ENCODE measurements at places on chromosomes 11 and 22. TPM values are rescaled to one million over a fixed set of nuclear protein-coding genes. Genes with fewer than 3 reads are reported as not detected.
A peak's percentile ranks its signal among the peaks of the same experiment; 100 is the strongest.

DNA sequence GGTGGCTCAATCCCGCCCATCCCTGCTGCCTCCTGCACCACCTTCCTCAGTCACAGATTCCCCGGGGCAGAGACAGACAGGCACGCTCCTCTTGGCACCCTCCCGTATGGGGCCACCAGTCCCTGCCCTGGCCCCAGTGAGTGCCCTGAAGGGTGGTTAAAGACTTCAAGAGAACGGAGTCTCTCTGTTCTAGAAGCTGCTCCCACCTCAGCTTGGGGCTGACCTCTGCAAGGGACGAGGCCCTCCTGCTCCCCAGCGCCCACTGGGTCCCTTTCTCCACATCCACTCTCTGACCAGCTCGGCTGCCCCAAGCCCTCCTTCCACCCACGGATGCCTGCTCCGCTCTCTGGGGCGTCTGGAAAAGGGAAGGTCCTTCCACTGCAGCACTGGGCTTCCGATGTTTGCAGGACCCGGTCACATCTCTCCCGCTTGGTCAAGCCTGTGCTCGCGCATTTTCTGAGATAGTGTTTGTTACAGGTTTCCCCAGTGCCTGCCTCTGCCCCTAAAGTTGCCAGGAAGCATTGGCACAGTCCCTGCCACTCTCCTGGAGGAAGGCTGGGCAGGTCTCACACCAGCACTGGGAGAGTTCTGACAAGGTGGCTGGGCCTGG is 1487.9 kb downstream of the TBC1D22A start:
- no peaks in the 10 kb centered on the region for H3K4me1 ChIP-seq
- no peak overlapping the region for H3K27ac ChIP-seq
- H3K27me3 ChIP-seq: no peaks in the 10 kb centered on the region
- DNase-seq: no peak
- no peaks in the 10 kb centered on the region for H3K36me3 ChIP-seq

GRCh38 chr11:81211050-81211449 is 1522.6 kb downstream of the FAM181B start:
- no peaks in the 10 kb centered on the region for H3K27me3 ChIP-seq
- H3K4me1 ChIP-seq: no peaks in the 10 kb centered on the region
- H3K4me3 ChIP-seq: no peak overlapping the region
- no peak for DNase-seq

DNA sequence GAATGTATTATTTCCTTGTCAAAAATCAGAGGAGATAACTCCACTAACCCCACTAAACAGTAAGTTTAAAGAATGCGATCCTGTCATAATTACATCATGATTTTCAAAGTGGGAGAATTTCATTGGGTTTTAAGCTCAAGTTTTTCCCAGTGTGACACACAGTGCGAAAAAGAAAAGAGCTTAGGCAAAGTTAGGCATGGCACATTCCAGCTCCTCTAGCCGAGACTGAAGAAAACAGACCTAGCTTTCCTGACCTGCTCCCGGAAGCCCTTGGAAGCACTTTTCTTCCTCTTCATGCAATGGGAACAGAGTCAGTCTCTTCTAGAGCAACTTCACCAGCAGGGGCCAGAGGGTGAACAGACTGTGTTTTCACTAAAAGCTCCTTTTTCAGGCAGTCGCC is 76.6 kb upstream of the AKIP1 start:
- no peak overlapping the region for H3K27ac ChIP-seq
- no peaks in the 10 kb centered on the region for H3K4me1 ChIP-seq
- no peaks in the 10 kb centered on the region for H3K27me3 ChIP-seq

DNA sequence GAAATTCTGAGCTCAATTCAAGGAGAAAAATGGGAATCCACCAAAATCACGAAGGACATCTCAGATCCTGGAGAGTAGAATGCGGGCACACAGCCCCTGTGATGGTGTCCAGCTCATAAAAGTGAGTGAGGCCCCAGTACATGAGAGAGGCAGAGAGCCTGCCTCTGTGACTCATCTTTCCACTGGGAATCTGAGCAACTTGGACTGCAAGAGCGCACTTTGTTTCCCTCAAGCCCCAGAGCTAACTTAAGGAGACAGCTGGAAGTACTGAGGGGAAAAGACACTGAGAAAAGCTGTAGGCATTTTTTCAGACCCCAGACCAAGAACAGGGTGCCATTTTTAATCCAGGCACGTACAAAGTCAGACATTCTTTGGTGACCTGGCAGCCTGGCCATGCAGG is 273.7 kb downstream of the C11orf87 start:
- no peaks in the 10 kb centered on the region for H3K4me1 ChIP-seq
- no peak for DNase-seq
- H3K27me3 ChIP-seq: no peaks in the 10 kb centered on the region
- no peak overlapping the region for H3K27ac ChIP-seq

DNA sequence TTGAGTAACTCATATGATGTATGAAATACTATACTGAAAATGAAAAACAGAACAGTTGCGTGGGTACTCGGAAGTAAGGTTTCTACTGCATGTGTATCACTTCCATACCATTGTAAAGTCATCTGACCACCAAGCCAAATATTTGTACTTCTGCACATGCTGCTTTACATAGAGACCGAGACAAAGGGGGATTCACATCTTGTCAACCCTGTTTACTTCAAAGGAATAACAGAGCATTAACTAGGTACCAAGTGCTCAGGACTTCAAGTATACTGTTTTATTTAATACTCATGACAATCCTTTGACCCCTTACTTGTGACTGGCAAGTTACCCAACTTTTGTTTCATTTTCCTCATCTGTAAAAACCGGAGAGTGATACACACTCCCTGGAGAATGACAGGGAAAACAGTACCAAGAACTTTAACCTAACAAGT is 9.9 kb downstream of the MAPK1 start:
- no peaks in the 10 kb centered on the region for H3K4me1 ChIP-seq
- H3K27me3 ChIP-seq: no peaks in the 10 kb centered on the region
- no peaks in the 10 kb centered on the region for H3K36me3 ChIP-seq
- no peak for DNase-seq
- no peak overlapping the region for H3K27ac ChIP-seq

DNA sequence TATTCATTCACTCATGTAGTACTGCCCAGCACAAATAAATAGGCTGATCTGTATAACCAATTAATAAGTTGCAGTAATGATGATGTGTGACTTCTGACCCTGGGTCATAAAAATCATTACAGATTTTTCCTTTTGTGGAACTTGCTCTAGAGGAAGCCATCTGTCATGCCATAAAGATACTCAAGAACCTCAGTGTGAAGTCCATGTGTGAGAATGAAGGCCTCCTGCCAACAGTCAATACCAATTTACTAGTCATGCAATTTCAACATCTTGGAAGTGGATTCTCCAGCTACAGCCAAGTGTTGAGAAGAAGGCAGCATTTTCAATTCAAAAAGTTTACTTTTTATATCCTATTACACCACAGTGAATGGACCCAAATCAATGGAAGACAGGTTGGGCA is 435.6 kb upstream of the LRRC4C start:
- no peak overlapping the region for H3K27ac ChIP-seq
- no peak overlapping the region for H3K4me3 ChIP-seq
- H3K4me1 ChIP-seq: no peaks in the 10 kb centered on the region

GRCh38 chr11:124197999-124198398 is 14.9 kb downstream of the OR10D3 start:
- H3K4me1 ChIP-seq: no peaks in the 10 kb centered on the region
- H3K4me3 ChIP-seq: no peak overlapping the region
- DNase-seq: no peak
- H3K27ac ChIP-seq: no peak overlapping the region

GRCh38 chr22:45253039-45253641 is 12.4 kb upstream of the KIAA0930 start:
- H3K27ac ChIP-seq: no peak overlapping the region
- H3K36me3 ChIP-seq: no peaks in the 10 kb centered on the region
- no peak overlapping the region for H3K4me3 ChIP-seq
- no peaks in the 10 kb centered on the region for H3K27me3 ChIP-seq

DNA sequence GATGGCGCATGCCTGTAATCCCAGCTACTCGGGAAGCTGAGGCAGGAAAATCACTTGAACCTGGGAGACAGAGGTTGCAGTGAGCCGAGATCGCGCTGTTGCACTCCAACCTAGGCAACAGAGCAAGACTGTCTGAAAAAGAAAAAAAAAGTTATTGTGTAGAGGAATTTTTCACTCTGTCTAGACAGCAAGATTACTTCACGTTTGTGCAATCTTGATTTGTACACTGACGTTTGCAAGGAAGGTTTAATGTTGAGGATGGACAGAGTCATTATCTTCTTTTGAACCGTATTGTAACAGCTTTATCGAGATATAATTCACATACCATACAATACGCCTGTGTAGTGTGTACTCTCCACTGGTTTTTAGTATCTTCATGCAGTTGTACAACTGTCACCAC is 3.7 kb downstream of the CTTN start:
- H3K36me3 ChIP-seq: peaks cover 19% of the 10 kb centered on the region
- no peak overlapping the region for H3K4me3 ChIP-seq
- no peaks in the 10 kb centered on the region for H3K4me1 ChIP-seq
- DNase-seq: no peak
- H3K27me3 ChIP-seq: no peaks in the 10 kb centered on the region

- H3K27me3 ChIP-seq: no peaks in the 10 kb centered on the region
- DNase-seq: no peak
- H3K27ac ChIP-seq: no peak overlapping the region
- H3K4me3 ChIP-seq: no peak overlapping the region
- H3K36me3 ChIP-seq: no peaks in the 10 kb centered on the region
- H3K4me1 ChIP-seq: no peaks in the 10 kb centered on the region
Observed at GRCh38 chr11:24406389-24406788, 90.5 kb upstream of the LUZP2 start.

DNA sequence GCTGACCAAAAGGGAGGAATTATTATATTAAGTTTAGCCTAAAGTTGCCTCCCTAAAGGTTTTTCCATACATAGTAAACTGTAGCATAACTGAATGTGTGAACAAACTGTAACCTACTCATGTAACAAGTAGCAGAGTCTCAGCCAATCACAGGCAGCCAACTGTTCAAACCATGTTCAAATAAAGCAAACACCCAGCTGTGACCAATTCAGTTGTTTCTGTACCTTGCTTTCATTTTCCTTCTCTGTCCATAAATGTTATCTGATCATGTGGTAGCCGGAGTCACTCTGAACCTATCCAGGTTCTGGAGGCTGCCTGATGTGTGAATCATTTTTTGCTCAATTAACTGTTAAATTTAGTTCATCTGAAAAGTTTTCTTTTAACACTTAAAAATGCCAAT is 373.5 kb downstream of the GUCY1A2 start:
- no peak overlapping the region for H3K27ac ChIP-seq
- H3K27me3 ChIP-seq: no peaks in the 10 kb centered on the region
- no peaks in the 10 kb centered on the region for H3K36me3 ChIP-seq
- H3K4me1 ChIP-seq: no peaks in the 10 kb centered on the region

DNA sequence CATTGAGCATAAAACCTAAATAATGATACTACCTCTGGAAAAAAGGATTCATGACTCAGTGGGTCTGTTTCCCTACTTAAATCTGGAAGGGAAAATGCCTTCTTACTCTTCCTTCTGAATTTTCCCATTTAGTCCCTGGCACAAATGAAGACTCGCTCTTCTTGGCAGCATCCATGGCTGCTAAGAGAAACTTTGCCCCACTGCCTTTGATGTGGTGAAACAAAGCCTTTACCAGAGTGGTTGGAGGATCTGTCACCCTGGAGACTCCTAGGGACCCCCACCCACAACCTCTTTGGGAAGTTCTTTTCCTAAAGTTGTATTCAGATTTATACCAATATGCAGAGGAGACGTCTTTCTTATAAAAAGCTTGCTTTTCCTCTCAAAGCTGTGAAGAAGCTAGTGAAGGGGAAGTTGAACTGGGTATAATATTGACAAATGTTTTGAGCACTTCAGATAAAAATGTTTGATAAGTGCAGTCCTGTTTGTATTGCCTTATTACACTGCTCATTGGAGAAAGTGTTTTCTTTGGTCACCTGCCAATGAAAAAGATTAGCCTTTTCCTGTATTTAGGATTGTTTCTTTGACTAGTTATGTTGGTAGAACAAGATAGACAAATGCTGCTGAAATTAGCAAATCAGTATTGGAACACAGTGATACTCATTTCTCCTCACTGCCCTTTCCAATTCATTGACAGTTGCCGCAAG is 77.3 kb downstream of the ARFGAP2 start:
- no peaks in the 10 kb centered on the region for H3K36me3 ChIP-seq
- no peak overlapping the region for H3K27ac ChIP-seq
- H3K4me3 ChIP-seq: no peak overlapping the region
- H3K27me3 ChIP-seq: no peaks in the 10 kb centered on the region

- DNase-seq: peak; percentile 90
- no peaks in the 10 kb centered on the region for H3K27me3 ChIP-seq
- H3K4me3 ChIP-seq: peak overlapping the region; percentile 25
- no peaks in the 10 kb centered on the region for H3K36me3 ChIP-seq
- H3K27ac ChIP-seq: peak overlapping the region; percentile 96
Observed at GRCh38 chr11:2462986-2463765, 18.4 kb downstream of the KCNQ1 start.

DNA sequence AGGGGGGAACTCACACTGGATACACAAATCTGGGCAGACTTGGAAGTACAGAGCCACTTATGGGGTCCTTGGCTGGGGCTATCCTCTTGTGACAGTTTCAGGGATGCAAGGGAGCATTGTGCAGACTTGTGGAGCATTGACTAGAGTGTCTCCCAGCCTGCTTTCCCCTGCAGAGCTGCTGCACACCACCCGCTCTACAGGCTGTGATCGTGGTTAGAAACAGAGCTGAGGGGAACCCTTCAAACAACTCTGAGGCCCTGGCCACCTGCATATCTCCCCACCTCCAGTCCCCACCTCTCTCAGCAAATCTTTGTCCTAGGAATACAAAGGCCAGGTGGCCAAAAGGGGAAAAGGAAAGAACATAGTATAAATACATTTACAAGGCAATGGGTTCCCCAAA is 64.7 kb downstream of the NRXN2 start:
- no peaks in the 10 kb centered on the region for H3K4me1 ChIP-seq
- H3K27ac ChIP-seq: no peak overlapping the region
- no peak overlapping the region for H3K4me3 ChIP-seq
- H3K36me3 ChIP-seq: no peaks in the 10 kb centered on the region

GRCh38 chr22:28222976-28223745 is 304.1 kb upstream of the PITPNB start:
- H3K27ac ChIP-seq: no peak overlapping the region
- DNase-seq: no peak
- H3K27me3 ChIP-seq: no peaks in the 10 kb centered on the region
- no peaks in the 10 kb centered on the region for H3K4me1 ChIP-seq
- H3K36me3 ChIP-seq: no peaks in the 10 kb centered on the region

DNA sequence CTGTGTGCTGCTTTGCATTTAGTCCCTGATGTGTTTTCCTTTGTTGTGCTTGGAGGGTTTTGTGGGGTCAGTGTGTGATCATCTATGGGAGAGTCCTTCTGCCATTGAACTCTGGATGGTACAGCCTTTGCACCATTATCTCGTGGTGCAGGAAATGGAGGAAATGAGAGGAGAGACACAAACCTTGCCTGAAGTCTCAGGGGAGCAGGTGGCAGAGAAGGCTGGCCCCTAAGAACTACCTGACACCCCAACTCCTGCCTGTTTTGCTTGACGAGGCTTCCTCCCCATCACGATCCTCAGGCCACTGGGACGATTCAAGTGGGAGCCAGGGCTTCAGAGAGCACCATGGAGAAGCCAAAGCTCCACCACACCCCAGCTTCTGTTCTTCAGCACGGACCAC is 1316.4 kb downstream of the TBC1D22A start:
- no peak overlapping the region for H3K4me3 ChIP-seq
- H3K4me1 ChIP-seq: no peaks in the 10 kb centered on the region
- no peaks in the 10 kb centered on the region for H3K27me3 ChIP-seq
- H3K27ac ChIP-seq: no peak overlapping the region
- H3K36me3 ChIP-seq: no peaks in the 10 kb centered on the region

Gene OR52I2
- not detected for total RNA-seq

Gene DERL3
- total RNA-seq: 5.5 TPM

Measured in Peyer's patch (tissue), 4 donors.